ENCODE measurements at places on chromosomes 4 and X.
A peak's percentile ranks its signal among the peaks of the same experiment; 100 is the strongest.

- no peak for DNase-seq
These were observed 18.7 kb downstream of the TXLNG start for GRCh38 chrX:16804923-16805464.

DNA sequence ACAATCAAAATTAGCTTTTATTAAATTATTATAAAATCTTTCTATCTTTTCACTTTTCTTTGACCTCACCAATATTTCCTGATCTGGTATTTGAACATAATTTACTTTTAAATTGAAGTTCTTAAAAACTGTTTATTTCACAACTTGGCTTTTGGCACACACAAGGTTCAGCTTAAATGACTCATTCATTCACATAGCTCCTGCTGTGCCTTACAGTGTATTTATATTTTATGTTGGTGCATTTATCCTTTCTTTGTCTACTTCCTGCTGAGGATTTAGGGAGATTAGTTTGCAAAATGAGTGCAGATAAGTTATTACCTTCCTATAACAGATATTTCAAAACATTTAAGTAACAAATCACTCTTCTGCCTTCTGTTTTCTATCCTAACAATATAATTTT is 430.6 kb downstream of the DTHD1 start:
- DNase-seq, result no peak

GRCh38 chr4:34723605-34724004 is 1520.7 kb downstream of the ARAP2 start:
- no peak for DNase-seq

GRCh38 chrX:104310090-104310489 is 55.4 kb upstream of the ESX1 start:
- DNase-seq, result no peak

DNA sequence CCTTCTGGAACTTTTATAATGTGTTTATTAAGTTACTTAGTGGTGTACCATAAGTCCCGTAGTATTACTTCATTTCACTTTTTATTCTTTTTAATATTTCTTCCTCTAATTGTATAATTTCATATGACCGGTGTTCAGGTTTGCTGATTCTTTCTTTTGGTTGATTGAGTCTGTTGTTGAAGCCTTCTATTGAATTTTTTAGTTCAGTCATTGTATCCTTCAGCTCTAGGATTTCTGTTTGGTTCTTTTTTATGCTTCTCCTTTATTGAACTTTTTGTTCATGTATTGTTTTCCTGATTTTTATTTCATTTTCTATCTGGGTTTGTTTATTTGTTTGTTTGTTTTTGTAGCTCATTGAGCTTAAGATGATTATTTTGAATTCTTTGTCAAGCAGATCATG is 8.8 kb downstream of the CEP44 start:
- no peak for DNase-seq

DNA sequence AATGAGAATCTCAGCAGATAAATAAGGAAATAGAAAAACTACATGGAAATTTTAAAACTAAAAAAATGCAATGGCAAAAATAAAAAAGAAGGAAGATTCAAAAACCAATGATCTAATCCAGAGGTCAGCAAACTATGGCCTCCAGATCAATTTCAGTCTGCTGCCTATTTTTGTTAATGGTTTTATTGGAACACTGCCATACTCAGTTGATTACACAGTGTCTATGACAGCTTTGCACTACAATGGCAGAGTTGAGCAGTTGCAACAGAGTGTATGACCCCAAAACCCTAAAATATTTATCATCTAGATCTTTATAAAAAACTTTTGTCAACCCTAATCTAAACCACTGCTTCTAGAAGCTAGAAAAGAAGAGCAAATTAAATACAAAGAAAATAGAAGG is 170.3 kb downstream of the RAB28 start:
- DNase-seq, result no peak

- peak; percentile 58 for DNase-seq
These were observed 80.8 kb downstream of the HMGN5 start for GRCh38 chrX:81120936-81121371.

DNA sequence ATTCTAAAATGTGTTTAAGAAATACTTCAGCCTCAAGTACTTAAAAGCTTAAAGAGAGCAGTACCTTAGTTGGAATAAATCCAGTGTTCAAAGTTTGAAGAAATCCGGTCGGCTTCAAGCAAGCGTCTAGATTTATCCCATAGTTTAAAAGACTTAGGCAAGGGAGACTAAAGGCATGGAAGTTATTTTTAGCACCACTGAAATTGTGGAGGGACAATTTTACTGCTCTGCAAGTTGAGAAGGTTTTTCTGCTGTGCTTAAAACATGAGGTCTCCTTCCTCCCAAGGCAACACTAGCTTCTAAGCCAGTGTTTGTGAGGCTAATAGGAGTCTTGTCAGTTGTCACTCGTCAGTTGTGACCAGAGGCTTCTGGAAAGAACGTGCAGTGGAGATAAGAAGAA is 183.5 kb downstream of the MSL3 start:
- no peak for DNase-seq

- DNase-seq, result no peak
These were observed 32.4 kb upstream of the UGDH start for GRCh38 chr4:39559626-39560025.

DNA sequence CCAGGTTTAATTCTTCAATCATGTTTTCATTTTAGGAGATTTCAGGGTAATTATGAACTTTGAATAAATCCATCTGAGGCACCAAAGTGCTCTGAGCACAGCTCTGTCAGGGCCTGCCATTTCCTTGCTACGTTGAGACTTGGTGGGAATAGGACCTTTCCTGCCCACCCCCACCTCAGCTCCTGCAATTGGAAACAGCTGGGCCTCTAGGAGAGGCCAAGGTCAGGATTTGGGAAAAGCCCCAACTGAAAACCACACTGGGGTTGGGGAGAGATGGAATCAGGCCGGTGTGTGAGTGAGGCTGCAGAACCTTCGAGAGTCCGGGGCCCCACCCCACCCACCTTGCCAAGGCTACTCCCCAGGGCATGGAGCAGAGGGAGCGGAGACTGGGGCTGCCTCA is 212.7 kb upstream of the BCOR start:
- DNase-seq, result no peak

GRCh38 chrX:108601276-108601675 is 135.1 kb downstream of the IRS4 start:
- DNase-seq, result no peak

- no peak for DNase-seq
These were observed 117.1 kb upstream of the TENM3 start for GRCh38 chr4:182126096-182126495.

- no peak for DNase-seq
These were observed 25.8 kb downstream of the RGS12 start for GRCh38 chr4:3318561-3319021.

DNA sequence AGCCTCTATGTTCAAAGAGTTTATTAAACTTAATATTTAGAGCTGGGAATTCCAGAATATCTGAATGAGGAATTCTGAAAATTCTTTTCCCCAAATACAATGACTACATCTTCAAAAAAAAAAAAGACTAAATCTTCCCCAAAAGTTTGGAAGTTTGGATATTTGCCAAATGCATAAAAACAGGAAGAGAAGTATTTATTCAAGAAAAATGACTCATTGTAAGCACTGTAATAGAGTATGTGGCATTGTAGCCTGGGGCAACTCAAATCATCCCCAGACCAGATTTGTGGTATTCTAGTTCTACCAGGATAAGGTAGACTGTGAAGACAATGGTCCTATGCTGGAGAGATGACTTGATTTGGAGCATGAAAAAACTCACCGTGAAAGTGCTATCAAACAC is 78.5 kb upstream of the PDHA2 start:
- no peak for DNase-seq

DNA sequence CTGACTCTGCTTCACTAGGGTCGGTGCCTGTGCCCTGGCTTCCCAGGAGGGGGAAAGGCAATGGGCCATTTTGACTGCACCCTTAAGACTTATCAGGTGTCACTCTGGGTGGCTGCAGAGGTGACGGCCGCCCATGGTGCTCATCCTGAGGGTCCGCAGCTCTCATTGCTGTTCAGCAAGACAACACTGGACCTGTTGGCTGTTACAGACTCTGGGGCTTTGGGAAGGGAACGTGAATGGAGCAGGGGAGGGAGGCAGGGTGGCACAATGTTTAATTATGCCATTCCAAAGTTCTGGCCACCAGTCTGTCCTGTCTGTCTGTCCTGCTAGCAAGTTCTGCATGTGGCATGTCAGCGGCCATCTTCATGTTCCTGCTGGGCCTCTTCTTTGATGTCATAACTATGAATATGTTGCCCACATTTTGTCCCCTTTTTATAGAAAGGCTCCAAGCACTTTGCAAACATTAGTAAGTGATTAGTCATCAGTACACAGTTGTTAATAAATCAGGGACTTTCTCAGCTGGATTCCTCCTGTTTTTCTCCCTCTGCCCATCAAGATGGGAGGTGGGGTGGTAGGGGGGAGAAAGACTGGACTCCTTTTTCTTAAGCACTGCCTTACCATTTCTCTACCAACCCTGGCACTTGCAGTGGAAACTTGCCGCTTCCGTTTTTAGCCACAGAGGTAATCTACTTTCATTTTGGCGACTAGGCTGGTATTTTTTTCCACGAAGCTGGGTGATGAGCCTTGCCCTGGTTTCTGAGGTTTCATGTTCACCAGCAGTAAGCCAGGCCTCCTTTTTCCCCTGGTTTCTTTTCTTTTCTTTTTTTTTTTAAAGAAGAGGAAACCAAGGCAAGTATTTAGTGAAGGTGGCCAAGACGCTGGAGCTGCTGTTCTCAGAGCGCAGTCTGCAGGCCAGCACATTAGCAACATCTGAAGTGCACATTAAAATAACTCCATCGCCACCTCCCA is 88.6 kb upstream of the TRIM2 start:
- peak; percentile 80 for DNase-seq

- no peak for DNase-seq
These were observed 6.2 kb downstream of the CHIC2 start for GRCh38 chr4:54058171-54058570.

GRCh38 chr4:159169404-159170302 is 66.8 kb downstream of the RAPGEF2 start:
- DNase-seq, result no peak

- no peak for DNase-seq
These were observed 160.3 kb downstream of the OR13H1 start for GRCh38 chrX:131704136-131704695.

- peak; percentile 7 for DNase-seq
These were observed 37.7 kb upstream of the OCIAD2 start for GRCh38 chr4:48944252-48944651.

GRCh38 chrX:101051549-101052302 is at the start of gene TRMT2B:
Gene TRMT2B (minus strand): TSS chrX:101052111. CDS start chrX:101042289, 9,822 bp downstream.
- peak; percentile 86 for DNase-seq

DNA sequence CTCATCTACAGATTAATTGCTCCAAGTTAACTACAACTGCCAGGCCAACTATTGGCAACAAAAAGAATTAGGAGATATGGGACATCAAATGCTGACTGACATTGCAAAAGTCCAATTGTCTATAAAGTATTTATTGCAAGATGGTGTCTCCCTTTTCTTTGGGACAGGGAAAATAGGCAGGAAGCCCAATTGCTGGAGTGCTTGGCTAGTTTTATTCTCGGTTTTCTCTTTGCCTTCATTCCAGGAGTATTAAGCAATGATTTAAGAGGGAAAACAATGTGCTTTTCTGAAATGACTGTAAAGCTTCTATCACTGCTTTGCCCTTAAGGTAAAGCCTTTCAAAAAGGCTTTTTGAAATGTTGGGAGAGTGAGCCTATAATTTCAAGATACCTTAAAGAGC is 62.8 kb upstream of the DIAPH2 start:
- no peak for DNase-seq

GRCh38 chr4:152997771-152998487 is 61.8 kb downstream of the FHDC1 start:
- no peak for DNase-seq

GRCh38 chr4:17717301-17717700 is 64.1 kb downstream of the FAM184B start:
- DNase-seq, result no peak

DNA sequence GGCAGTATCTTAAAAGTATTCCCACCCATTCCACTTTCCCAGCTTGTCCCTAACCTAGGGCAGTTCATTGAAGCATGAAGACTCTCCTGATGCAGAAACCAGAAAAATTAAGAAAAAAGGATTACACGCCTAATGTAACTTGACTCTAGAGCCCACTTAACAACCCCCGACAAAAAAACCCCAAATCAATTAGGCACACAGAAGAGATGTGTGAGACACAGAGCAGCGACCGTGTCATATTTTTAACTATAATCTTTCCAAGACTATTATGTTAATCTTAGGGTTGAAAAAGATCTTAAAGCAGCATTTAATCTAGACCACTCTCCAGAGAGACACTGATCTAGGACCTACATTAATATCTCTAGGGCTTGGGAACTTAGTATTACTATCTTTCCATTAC is 1.3 kb downstream of the YTHDC1 start:
- DNase-seq, result no peak

GRCh38 chrX:13742397-13743176 is 8.0 kb downstream of the OFD1 start:
- peak; percentile 62 for DNase-seq

DNA sequence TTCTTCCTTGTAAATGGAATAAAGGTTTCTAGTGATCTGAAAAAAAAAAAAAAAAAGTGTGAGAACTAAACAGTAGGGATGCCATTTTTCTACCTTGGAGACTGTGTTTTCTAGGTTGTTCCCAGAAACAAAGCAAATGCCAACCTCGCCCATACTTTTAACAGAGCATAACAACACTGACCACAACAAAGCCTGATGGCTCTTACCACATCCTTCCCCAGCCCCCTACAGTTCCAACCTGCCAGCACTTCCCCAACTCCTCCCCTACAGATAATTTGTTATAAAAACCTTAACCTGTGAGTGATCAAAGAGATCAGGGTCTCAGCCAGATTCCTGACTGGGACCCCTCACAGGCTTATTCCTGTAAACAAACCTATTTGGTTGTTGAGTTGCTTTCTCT is 940.0 kb downstream of the SH3BGRL start:
- DNase-seq, result no peak

- DNase-seq, result no peak
These were observed 90.9 kb upstream of the LNX1 start for GRCh38 chr4:53682196-53682595.

GRCh38 chr4:83793481-83793880 is 257.6 kb downstream of the GPAT3 start:
- DNase-seq, result no peak

- DNase-seq, result no peak
These were observed 226.0 kb upstream of the PPP1R2C start for GRCh38 chrX:43003939-43004338.

DNA sequence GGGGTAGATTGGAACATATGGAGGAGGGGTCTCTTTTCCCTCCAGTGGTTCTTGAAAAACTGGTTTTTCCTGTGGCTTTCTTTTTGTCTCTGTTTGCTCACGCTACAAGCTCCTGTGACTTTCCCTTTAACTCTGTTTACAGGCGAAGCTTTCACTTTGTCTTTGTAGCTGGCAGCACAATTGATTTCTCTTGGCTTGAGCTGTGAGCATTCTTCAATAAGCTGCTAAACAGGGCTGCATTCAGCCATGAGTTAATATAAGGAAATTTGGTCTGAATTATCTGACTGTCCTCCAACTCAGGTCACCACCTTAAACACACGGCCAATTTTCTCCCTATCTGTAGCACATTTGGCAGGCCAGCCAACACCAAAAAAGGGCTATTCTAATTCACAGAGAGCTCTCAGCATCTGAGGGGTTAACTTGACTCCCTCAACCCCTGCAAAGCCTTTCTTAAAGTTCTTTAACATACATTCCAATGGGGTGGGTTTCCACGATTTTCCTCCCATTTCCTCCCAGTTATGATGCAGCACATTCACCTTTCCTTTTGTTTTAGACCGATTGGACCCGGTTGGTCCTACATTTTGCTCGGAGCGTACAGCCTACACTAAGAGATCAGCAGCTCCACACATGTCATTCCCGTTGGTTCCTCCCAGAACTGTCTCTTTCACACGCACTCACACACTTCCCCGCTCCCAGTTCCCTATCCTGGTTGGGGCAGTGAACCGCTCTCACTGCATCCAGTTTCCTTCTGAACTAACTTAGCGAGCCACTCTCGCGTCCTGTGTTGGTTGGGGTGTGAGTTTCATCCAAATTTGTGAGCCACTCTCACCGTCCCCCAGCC is 45.4 kb downstream of the UGT2A3 start:
- DNase-seq, result no peak

Measured in stimulated activated CD4-positive, alpha-beta T cell treated with anti-CD3 and anti-CD28 coated beads, Interleukin-15, amount 100 ng/mL, for 24 hours (primary cell).